ENCODE measurements at places on chromosomes 6 and 20.

DNA sequence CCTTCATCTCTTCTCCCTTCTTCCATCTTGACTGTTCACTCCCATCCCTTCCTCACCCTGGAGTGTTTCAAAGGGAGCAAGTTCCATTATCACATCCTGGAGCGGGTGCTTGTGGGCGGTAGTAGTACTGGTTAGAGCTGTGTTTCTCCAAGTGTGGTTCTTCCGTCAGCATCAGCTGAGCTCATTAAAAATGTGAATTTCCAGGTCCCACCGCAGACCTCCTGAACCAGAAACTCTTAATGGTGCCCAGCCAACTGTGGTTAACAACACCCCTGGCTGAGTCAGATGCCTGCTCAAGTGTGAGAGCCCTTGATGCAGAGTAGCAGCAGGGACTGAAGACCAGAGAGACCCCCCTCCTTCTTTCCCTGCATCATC lies 24.4 kb downstream of the ANGPT4 start:
- no peak for DNase-seq

DNA sequence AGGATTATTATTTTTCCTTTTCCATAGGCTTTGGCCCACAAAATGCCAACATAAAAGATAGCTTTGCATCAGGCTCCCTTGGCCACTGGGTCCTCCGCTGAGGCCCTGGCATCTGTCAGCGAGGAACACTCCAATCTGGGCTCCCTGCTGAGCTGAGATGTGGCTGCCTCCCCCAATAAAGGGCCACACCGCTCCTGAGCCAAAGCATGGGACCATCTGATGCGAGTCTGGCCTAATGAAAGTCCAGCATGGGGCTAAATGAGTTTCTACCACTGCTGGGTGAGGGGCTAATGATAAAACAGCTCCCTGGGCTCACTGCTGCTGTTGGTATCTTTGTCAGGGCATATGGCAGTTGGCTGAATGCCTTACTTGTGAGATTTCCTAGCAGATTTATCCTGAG lies 817.5 kb upstream of the SLC35B3 start:
- no peak for DNase-seq

GRCh38 chr20:46572153-46572552 lies 21.7 kb upstream of the OCSTAMP start:
- no peak for DNase-seq

- no peak for DNase-seq
Measured at GRCh38 chr6:135630789-135631376, 133.3 kb upstream of the AHI1 start.

GRCh38 chr6:42933205-42933604 lies 3.9 kb downstream of the CNPY3 start:
- no peak for DNase-seq

DNA sequence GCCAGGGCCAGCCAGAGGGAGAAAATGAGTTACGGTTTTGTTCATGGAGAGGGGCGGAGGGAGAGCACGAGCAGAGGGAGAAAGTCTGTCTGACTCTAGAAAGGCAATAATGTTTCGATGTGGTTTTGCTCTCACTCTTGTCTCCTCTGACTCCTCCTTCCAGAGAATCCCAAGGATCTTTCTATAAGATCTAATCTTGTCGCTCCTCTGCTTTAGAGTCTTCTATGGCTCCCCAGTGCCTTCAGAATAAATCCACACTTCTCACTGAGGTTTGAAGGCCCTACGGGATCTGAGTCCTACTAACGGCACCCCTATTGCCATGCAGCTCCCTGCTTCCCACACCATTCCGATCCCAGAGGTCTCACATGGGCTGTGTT lies 66.8 kb downstream of the KCNB1 start:
- no peak for DNase-seq

DNA sequence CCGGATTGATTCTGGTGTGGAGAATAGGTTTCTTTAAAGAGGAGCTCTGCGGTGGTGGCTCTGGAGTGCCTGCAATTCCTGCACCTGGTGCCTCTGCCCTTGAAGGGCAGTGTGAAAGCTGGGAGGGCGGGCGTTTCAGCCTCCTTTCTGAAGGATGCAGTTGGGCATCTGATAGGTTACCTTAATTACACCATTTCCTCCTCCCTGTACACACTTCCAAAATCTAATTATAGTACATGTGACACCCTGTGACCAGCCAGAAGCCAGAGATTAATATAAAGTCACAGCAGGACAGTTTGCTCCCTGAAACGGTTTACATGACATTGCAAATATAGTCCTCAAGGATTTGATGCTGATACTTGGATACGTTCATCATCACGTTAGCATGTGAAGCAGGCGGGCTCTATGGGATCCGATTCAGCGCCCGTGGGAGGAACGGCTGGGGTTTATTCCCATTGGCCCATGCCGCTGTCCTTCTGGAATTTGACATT lies 548.2 kb downstream of the QKI start:
- DNase-seq, result no peak

- DNase-seq, result no peak
Measured at GRCh38 chr20:36150847-36151539, 3.5 kb upstream of the EPB41L1 start.

- DNase-seq, result no peak
Measured at GRCh38 chr20:1964061-1964460, 29.8 kb downstream of the PDYN start.

DNA sequence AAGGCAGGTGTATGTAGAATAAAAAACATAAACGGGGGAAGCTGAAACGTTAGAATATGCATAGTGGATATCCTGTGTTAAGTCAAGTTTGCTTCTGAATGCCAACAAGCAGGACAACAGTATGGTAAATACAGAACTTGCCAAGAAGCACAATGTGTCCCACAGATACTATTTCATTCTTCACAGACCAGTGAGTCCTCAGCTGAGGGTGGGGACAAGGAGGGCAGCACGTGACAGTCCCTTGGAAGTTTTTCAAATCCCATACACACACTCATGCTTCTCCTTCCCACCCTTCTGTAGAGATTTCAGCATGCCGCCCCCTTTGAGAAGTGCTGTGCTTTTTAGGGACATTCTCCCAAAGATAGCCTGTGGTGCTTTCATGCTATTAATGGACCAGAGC lies 268.5 kb upstream of the ECI2 start:
- DNase-seq, result no peak

- DNase-seq, result no peak
Measured at GRCh38 chr6:151765444-151765886, 42.0 kb upstream of the ESR1 start.

All from stimulated activated CD4-positive, alpha-beta T cell treated with anti-CD3 and anti-CD28 coated beads, Interleukin-4, amount 100 ng/mL, for 1 hour (primary cell).